Neural crest cell (in vitro differentiated cells): ENCODE measurements at places on chromosomes 11 and 22.

DNA sequence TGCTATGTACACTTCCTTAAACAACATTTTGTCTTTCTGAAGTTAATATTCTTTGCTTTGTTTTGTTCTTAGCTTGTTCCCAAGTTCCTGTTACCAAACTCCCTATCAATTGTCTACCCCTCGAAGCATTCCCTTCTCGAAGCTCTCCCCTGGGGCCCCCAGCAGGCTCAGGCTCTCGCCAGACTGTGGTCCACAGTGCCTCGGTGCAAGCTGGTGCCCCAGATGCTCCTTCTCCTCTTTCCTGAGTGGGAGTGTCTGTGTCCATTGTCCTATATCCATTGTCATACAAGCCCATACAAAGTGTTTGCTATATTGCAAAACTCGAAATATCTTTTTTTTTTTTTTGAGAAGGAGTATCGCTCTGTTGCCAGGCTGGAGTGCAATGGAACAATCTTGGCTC, 51.7 kb upstream of the RTL6 start:
- DNase-seq = no peak

DNA sequence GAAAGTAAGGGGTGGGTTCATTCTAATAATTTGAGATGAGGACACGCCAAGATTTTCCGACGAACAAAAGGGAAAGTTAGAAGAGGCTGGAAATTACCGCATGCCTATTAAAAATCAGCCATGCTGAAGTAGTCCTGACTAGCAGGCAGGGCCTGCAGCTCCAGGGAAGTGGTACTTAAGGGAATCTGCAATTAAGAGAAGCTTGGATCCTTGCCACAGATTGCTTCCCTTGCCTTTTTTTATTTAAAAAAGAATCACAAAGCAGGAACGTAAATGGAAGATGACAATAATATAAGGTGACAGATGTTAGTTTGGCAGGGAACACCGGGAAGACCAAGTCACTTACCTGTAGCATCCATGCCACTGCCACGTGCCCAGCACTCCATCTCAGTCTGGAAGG, 359.3 kb downstream of the CADM1 start:
- no peak for DNase-seq

DNA sequence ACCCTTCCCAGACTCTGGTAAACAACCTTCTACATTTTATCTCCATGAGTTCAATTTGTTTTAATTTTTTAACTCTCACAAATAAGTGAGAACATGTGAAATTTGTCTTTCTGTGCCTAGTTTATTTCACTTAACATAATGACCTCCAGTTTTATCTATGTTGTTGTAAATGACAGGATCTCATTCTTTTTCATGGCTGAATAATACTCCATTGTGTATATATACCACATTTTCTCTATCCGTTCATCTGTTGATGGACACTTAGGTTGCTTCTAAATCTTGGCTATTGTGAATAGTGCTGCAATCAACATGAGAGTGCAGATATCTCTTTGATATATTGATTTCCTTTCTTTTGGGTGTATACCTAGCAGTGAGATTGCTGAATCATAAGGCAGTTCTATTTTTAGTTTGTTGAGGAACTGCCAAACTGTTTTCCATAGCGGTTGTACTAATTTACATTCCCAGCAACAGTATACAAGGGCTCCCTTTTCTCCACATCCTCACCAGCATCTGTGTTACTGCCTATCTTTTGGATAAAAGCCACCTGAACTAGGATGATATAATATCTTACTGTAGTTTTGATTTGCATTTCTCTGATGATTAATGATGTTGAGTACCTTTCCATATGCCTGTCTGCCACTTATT, 93.9 kb downstream of the ATG16L2 start:
- no peak for DNase-seq

- no peak for DNase-seq
Observed at GRCh38 chr11:126333142-126333541, 22.3 kb upstream of the ST3GAL4 start.

GRCh38 chr22:37298748-37299495, 16.6 kb downstream of the CYTH4 start:
- no peak for DNase-seq

GRCh38 chr22:40040927-40041326, 46.2 kb downstream of the FAM83F start:
- DNase-seq = no peak

DNA sequence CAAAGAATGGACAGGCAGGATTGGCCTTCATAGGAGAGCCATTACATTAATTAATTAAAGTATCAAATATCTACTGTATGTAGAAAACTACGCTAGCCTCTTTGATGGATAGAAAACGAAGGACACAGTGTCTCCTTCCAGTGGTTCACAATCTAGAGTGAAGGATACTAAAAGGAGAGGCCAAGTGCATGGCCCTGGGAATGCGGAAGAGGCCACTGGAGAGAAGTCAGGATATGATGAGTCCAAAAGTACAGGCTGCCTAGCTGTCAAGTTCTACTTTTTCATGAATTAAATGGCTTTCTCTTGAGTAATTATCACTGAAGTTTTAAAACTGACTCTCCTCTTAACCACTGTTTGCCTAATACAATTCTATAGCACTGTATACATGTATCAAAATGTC, 41.9 kb downstream of the ATG16L2 start:
- no peak for DNase-seq

GRCh38 chr11:78147807-78148206, 8.4 kb upstream of the ALG8 start:
- DNase-seq = no peak

DNA sequence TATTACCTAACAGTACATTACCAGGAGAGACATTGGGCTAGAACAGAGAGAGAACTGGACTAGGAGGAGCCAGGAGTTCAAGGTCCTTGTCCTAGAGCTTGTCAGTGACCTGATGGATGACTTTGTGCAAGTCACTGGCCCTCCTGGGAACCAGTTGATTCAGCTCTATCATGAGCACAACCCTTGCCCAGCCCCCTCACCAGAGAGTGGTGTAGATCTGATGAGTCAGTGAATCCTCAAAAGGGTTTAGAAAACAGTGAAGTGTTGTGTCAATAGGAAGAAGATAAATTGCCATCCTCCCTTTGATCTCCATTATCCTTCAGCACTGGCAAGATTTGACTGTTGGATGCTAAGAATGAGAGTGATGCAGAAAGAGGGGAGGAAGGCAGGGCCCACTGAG, 24.3 kb downstream of the NEU3 start:
- DNase-seq = no peak

- DNase-seq = no peak
Observed at GRCh38 chr11:15617126-15617525, 502.4 kb downstream of the INSC start.

- DNase-seq = no peak
Observed at GRCh38 chr11:114194702-114195101, 101.5 kb upstream of the NNMT start.

DNA sequence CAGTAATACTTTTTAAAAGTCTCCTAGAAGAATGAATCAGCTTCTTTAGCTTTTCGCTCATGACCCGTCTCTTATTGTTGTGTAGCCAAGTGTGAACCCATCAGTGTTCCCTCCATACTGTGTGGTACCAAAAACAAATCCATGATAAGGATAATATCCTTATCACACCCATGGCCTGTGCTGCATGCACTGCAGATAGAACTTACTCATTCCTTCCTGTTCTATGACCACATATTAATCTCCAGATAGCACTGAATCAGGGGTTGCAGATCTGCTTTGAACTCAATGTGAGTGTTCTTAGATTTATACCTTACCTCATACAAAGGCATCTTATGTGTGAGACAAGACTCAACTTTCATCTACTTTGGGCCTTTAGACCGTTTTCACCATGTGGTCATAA, 373.4 kb downstream of the JRKL start:
- no peak for DNase-seq
